ENCODE measurements at places on chromosomes 12 and 14.

DNA sequence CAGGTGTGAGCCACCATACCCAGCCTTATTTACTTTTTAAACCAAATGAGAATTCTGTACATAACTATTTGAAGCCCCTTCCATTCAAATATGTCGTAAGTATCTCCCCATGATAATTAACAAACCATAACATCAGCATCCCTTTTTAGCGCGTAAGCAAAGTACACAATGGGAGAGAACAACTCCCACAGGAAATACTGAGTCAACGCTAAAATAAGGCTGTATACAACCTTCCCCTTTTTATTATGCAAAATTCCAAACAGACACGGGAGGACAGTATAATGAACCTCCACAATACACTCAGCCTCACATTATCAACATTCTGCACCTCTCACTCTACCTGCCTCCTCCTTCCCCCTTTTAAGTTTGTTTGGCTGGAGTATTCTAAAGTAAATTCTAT, 73.5 kb downstream of the CCDC88C start:
- no peak for DNase-seq

DNA sequence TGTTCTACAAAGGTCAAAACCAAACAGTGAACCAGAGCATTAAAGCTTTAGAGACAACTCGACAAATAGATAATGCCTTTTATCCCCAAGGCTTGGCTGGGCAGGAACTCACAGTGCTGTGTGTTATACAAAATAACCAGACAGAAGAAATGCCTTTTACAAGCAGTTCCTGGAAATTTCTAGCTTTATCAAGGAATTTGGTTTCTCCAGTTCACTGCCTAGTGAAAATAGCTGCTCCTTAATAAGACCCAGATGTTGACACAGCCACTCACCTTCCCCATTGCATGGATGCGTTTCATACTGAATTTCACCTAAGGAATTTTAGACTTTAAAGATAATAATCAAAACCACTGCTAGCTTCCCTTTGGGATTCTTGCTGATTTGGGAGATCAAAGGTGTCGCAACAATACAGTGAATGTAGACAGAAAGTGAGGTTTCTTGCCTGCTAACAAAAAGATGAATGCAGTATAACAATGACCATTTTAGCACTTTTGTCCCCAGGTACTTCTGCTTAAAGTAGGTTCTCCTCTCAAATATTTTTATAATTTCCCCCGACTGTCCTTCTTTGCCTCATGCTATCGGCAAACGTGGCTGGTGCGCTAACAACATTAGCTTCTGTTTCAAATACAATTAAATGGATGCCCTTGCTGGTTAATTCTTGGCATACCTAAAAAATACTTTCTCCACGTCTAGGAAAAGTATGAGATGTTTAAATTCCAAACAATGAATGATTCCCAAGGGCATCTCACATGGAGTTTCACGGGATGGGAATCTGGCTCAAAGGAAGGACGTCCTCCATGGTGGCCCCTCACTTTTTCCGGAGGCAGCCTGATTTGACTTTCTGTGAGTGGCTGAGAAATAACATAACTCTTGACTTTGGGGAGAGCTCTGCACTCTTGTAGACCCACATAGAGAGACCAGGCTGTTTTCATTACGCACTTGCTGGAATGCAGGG, 162.4 kb downstream of the C12orf75 start:
- no peak for DNase-seq

- no peak for DNase-seq
Observed at GRCh38 chr14:92617581-92617980, 104.0 kb downstream of the RIN3 start.

GRCh38 chr14:96727073-96727472, 70.1 kb upstream of the VRK1 start:
- no peak for DNase-seq

DNA sequence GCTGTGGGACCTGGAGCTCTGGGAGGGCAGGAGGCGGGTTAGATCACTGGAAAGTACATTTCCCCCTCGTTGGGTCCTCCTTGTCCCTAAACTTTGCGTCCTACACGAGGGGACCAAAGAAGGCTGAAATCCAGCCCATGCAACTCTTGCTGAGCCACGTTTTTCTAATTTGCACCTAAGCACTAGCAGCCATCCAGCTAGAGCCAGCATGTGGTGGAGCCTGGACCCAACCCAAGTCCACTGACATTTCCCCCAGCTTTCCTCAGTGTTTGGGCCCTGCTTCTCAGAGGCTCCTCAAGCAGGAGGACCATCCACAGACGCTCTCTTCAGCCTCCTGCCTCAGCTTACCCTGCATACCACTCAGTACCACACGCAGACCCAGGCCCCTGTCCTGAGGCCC, 49.7 kb downstream of the TSPAN11 start:
- DNase-seq: no peak

DNA sequence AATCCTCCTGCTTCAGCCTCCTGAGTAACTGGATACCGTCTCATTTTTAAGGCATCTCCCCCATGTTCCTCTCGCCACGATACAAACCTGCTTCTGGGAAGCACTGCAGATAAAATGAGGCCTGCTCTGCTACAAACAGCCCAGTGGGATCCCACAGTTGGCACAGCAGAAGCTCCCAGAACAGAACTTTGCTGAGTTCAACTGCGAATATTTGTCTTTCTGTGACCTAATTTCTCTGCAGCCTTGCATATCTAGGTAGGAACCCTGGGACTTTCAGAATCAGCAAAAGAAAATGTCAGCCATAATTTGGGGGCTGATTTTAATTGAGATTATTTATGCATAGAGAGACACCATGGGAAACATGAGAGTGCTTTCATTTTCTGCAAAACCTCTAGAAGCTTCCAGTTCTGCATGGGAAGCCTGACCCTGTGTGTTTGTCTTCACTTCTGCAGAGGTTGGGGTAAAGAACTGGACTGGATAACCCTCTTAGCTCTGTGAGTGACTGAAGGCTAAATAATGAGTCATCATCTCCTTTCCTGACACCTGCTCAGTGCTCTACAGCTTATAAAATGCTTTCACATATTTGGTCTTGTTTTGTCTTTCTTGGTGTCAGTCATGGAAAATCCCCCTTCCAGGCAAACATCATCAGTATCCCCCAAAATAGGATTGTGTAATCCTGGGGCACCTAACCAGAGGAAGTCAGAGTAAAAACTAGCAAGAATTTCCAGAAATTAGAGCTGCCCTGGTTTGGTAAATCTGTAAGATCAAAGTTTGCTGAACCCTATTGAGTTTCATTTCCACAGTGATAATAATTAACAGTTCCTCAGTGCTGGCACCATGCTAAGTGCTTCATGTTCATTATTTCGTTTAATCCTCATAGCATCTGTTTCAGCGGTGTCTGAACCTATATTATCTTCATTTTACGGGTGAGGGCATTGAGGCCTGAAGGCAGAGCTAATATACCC, 185.8 kb downstream of the SLC15A4 start:
- no peak for DNase-seq

DNA sequence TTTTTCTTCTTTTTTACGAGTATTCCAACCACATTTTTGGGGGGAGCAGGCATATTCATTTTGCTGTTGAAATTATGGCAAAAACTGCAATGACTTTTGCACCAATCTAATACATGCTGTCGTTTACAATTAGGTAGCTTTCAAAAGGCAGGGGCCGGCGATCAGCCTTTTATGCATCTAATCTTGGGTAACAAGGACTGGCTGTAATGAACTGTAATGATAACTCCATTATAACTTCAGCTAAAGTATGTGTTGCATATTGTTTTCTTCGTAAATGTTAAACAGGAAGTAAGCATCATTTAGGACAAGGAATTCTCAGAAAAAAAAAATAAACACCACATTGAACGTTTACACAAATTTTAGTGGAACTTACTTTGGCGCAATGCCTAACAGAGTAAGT, 30.3 kb upstream of the KLRF1 start:
- no peak for DNase-seq

- peak; percentile 65 for DNase-seq
Observed at GRCh38 chr14:94158239-94158883, 15.8 kb upstream of the PPP4R4 start.

- peak; percentile 67 for DNase-seq
Observed at GRCh38 chr14:71320734-71321573, 413.7 kb downstream of the PCNX1 start.

GRCh38 chr14:105076805-105077648, 11.8 kb upstream of the GPR132 start:
- DNase-seq: peak; percentile 68

- DNase-seq: no peak
Observed at GRCh38 chr12:11596141-11596540, 53.3 kb upstream of the ETV6 start.

DNA sequence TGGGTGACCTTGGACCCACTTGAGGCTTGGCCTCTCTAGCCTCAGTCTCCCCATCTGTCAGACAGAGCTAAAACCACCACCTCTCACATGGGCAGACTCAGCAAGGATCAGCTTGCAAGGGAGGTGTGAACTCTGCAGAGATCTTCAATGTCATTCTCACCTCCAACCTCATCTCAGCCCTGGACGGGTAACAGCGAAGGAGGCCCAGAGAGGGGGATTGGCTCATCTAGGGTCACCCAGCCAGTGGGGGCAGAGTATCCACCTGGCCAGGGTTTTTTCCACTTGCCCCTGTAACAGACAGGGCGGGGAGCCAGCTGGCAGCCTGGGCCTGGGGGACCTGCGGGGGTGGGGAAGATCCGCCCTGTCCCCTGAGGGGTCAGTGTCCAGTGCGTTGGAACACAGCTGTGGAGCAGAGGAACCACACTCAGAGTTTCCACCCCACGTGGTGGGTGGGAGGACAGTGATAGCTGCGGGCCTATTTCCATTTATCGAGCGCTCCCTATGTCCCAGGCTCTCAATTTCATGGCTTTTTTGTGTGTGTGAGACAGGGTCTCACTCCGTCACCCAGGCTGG, 27.4 kb downstream of the DTX1 start:
- no peak for DNase-seq

DNA sequence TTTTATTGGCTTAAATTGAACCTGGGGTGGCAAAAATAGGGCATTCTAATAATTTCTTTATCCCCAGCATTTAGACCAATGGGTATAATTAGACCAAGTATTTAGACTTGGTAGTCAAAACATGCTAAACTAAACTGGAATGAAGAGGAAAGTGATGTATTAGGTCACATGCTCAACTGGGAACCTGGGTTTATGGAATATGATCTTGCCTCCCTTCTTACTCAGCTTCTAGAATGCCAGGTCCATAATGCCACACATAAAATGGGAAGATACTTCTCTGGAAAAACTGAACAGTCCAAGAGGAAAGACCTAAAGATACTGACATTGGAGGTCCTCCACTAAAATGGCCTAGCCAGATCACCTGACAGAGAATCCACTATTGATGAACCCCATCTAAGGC, 6.2 kb upstream of the BIN2 start:
- DNase-seq: no peak

GRCh38 chr12:10243818-10244520, 31.3 kb downstream of the GABARAPL1 start:
- DNase-seq: peak; percentile 67

GRCh38 chr12:32301216-32301615, 98.1 kb upstream of the FGD4 start:
- DNase-seq: no peak

GRCh38 chr14:70380824-70381223, 21.3 kb upstream of the COX16 start:
- DNase-seq: no peak

GRCh38 chr14:75046275-75046674, 5.0 kb downstream of the MLH3 start:
- no peak for DNase-seq

DNA sequence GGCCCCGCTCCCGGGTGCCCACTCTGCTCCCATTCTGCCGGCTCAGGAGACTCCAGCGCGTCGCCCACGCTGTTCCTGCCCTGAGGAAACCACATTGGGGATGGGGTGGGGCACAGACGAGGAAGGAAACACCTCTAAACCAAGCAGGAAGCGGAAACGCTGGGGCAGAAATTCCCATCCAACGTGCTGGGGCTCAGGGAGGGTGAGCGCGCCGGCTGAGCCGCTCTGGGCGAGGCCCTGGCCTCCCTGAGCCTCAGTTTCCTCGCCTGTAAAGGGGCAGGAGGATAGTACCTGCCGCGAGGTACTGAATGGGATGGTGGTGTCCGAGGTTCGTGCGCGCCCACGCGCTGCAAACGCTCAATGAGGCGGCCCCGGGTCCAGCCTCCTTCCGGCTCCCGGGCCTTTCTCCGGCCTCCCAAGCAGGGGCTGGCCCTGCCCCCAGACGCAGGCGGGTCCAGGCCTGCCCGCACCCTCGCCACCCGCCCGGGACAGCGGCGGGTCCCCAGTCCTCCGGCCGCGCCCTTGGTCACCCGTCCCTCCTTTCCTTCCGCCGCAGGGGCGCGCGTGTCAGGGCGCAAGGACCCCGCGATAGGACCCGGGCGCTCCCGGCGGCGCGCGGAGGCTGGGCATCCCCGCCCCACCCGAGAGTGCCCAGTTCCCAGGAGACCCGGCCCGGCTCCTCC, 673 bp downstream of the BEGAIN start:
- peak; percentile 33 for DNase-seq

DNA sequence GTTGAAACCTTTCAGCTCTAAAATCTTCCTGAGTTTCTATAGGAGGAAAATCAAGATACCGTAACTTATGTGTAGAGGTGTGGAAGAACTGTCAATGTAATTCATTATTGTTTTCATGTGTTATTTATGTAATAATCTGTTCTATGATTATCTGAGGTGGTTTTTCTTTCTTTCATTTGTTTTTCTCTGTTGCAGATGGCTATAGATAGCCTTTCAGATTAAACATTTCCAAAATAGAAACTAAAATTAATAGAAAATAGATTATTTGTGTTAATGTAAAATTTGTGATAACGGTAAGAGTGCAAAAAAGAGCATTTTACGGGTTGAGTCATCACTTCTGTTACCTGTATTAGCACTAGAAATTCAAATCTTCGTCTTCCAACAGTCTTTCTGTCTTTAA, 128.8 kb downstream of the SYNE2 start:
- DNase-seq: no peak
